Psoas muscle (tissue), 8 donors: ENCODE measurements at places on chromosomes 2 and 18. TPM values are rescaled to one million over a fixed set of nuclear protein-coding genes. Genes with fewer than 3 reads are reported as not detected.

- no peak for DNase-seq
Measured at GRCh38 chr18:43994381-43994780, 686.3 kb upstream of the SETBP1 start.

DNA sequence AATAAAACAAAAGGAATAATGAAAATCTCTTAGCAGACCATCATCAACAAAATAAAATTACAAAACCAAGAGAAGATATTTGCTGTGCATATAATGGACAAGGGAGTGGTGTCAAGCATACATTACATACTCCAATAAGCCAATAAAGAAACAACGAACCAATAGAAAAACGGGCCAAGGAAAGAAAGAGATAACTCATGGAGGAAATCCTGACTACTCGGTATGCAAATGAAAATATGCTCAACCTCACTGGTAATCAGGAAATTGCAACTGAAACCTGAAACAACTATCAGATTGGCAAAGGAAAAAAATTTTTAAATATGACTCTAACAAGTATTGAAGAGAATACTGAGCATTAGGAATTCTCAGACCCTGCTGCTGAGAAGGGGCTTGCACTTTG is 84.7 kb downstream of the BCL2 start:
- DNase-seq, result no peak

DNA sequence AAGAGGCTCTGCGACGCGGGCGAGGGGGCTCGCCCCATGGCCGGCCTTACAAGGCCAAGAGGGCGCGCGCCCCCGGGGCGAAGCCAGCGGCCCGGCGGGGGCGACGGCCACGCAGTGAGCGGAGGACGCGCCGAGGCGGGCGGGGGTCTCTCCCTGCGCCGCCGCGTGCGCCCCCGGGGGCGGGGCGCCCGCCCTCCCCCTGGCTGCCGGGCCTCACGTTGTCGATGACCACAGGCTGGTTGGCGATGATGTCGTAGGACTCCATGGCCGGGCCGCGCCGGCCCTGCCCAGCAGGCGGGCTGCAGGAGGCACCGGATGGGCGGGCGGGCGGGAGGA is 250 bp downstream of the ACTR1B start:
- DNase-seq, result no peak

SH3BP4 gene
- total RNA-seq, result 9.4 TPM

FAM110C gene
- total RNA-seq, result not detected

GRCh38 chr2:63667132-63667700 is 78.5 kb downstream of the MDH1 start:
- DNase-seq, result no peak
